Activated naive CD8-positive, alpha-beta T cell treated with anti-CD3 and anti-CD28 coated beads, Interleukin-2, amount 50 U/mL, for 24 hours (primary cell): ENCODE measurements at places on chromosomes 5 and 9.

DNA sequence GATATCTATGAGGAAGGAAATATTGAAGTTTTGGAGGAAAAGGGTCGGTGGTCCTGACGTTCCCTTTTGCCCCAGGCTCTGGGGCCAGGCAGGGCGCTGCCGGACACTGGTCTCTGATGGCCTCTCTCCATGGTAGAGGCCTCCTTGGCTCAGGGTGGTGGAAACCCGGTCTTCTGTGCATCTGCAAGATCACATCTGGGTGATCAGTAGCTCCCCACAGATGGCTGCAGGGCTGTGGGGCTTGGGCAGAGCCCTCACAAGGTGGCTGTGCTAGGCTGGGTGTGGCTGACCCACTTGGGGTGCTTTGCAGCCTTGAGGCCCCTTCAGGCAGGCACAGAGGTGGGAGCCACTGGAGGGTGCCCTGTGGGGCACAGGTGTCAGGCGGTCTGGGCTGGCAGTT, 53.9 kb upstream of the RNU6ATAC start:
- DNase-seq: no peak

DNA sequence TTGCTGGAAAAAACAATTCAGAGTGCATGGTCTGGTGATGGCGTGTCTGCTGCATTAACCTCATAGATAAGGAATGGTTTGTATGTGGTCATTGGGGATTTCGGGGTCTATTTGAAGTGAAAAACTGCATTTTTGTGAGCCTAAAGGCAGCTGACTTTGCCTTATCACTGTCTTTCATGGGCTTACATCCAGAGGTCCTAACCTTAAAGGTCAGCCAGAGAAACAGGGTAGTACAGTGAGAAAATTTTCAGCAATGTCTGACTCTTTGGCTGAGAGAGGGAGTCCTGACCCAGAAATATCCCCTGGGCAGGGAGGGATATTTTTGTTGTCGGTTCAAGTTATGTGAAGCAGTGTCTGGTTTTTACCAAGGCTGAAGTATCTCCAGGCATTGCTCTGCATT, 5.7 kb downstream of the PCSK5 start:
- DNase-seq: no peak

DNA sequence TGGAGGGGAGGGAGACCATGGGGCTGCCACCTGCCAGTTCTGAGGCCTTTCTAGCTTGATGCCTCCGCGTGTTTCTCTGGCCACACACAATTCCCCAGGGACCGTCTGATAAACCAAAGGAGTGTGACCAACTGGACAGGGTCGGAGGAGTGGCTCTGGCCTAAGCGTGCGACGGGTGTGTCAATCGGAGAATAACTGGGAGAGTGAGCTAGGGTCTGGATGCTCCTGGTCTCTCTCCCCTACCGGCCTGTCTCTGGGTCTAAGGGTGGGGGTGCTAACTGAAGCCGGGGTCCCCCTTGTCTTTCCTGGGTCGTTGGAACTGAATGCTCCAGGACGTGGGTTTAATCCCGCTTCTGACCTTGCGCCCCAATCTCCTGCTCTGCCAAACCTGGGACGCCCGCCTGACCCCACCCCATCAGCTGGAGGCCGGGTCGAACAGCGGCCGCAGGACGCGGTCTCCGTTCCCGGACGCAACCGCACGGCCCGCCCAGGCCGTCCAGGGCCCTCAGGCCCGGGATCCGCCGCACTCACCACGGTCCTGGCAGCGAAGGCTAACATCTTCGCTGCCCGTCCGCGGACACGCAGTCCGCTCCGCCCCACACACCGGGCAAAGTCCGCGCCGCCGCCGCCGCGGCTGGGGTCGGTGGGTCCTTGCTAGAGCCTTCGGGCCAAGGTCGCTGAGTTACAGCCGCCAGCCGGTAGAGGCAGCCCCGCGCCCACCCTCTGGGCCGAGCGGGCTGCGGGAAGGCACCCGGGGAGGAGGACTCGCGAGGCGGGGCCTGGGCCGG, 447 bp downstream of the CRAT start:
- DNase-seq: peak; percentile 14

- DNase-seq: peak; percentile 59
These were observed 35.2 kb upstream of the SPATA31C2 start for GRCh38 chr9:88173378-88173999.

GRCh38 chr5:92147266-92147665, 764.1 kb upstream of the ARRDC3 start:
- no peak for DNase-seq

GRCh38 chr5:15105799-15106393, 234.3 kb upstream of the ANKH start:
- peak; percentile 16 for DNase-seq

GRCh38 chr5:131423056-131423455, 159.2 kb downstream of the CDC42SE2 start:
- DNase-seq: no peak

GRCh38 chr9:91220491-91221135, 141.1 kb downstream of the AUH start:
- DNase-seq: no peak

- no peak for DNase-seq
These were observed 53.8 kb downstream of the MFAP3 start for GRCh38 chr5:154092356-154093141.

DNA sequence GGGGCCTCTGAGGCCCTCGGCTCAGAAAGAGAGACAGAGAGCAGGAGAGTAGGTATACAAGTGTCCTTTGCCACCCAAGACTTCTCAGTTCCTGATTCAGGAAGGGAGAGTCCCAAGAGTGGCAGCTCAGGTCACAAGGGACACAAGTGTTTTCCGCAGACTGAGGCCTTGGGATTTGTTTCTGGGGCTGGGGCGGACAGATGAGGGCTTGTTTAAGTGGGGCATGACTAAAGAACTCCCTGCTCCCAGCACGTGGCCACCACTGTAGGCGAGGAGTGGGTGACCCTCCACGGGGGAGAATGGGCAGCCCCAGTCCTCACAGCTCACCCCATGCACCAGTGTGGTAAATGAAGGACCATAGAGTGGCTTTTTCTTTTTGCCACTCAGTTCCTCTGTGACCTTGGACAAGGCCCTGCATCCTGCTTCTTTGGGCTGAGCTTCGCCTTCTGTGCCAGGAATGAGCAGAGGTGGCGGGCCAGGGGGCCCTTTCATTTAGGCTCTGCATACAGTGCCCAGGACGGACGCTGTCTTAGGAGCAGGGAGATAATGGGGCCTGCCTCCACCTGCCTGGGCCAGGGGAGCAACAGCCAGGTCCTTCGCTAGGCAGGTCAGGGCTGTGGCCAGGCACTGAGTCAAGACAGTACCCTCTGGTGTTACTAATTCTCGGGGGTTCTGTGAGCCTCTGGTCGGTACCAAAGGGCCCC, 50.8 kb downstream of the AMBP start:
- DNase-seq: no peak

DNA sequence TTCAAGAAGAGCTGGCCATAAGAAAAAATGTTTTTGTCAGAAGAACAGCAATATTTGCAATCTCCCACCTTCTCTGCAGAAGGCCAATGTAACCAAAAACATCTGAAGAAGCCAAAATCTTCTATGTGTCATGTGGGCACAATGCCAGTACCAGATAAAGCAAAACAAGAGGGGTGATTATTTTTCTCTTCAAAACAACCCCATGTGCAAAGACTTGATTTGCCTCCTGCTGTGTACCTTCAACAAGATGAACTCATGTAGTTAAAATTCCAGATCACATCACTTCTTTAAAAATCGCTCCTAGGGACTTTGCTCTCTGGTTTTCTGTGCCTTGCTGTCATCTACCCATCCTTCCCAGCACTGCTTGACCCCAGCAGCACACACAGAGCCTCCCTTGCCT, 134.0 kb upstream of the MAP3K1 start:
- DNase-seq: no peak

DNA sequence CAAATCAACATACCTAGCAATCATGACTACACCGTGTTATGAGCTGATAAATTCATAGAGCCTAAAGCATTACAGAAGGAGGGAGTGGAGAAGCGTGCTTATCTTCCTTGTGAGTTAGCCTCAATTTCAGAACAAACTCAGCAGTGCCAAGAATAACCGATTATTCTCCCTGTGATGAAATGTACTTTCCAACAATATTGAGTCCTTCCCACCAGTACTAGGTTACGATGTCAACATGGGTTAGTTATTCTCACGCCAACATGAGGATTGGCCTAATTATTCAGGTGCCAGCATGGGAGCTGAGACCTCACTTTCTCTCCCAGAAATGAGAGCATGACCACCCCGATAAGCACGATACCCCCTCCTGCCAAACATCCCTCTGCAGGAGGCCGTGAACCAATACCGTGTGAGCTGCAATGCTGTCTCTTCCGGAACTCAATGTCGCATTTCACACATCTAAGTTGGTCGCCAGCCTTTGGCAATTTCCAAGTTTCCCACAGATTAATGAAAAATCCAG, 193.7 kb downstream of the ENC1 start:
- no peak for DNase-seq

DNA sequence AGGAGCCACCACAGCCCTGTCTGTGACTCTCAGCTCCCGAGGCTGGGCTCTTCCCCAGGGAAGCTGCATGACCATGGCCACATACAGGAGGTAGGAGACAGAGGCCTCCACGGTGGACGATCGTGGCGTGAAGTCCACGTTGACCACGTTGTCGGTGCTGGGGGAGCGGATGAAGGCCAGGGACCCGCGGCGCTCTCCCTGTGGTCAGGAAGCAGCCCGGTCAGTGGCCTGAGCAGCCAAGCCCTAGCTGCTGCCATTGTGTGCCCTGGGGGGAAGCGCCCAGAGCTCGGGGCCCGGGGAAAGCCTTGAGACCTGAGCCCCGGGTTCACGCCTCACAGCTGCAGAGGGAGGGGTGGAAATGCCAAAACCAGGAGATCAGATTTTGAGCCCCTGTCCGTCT, 34.3 kb downstream of the EXOC3 start:
- no peak for DNase-seq

- DNase-seq: no peak
These were observed 70.2 kb downstream of the ZNF608 start for GRCh38 chr5:124675931-124676846.

- DNase-seq: no peak
These were observed 535.9 kb upstream of the FTMT start for GRCh38 chr5:121315786-121316185.

DNA sequence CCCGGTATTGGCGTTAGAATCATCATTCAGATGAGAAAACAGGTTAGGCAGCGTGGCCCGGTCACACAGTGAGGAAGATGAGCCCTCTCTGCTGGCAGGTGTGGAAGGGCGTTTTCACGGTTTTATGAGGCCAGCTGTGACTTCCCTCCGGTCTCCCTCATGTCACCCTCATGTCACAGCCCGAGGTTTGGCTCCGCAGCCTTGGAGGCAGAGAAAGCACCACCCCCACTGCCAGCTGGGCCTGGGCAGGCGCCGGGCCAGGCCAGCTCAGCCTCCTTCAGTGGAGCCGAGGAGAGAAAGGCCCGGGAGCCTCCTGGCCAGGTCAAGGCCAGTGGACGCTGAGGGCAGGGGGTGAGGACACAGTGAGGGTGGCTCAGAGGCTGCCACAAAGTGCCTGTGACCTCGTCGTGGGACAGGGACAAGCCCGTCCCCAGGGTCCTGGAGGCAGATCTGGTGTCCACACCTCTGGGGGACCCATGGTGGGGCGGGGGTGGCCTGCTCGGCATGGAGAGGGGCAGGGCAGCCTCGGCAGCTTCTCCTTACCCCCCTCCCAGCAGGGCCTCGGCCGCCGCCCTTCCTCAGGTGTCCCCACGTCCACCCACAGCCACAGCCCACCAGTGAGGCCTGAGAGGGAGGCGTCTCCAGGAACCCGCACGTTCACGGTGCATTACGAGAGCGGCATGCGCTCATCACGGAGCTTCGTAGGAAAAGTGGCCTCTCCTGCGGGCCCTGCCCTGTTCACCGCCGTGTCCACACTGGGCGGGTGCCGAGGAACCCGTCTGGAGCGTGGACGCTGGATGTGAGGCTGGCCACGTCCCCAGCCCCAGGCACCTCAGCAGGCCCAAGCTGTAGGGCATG, 32.2 kb downstream of the EXD3 start:
- DNase-seq: no peak
